ENCODE measurements at places on chromosomes 13 and 19. TPM values are rescaled to one million over a fixed set of nuclear protein-coding genes. Genes with fewer than 3 reads are reported as not detected.

QPCTL gene
- 8.0 TPM for total RNA-seq

GRCh38 chr13:77113496-77113895, 86.5 kb upstream of the FBXL3 start:
- no peak for DNase-seq

GRCh38 chr19:10782795-10783194, 53.2 kb downstream of the TMED1 start:
- DNase-seq: no peak

SLITRK5 gene
- total RNA-seq: 0.44 TPM

- DNase-seq: no peak
Measured at GRCh38 chr13:114068656-114069318, 63.6 kb downstream of the RASA3 start.

GRCh38 chr13:46182491-46182877, 507 bp upstream of the LCP1 start:
- DNase-seq: no peak

CFD gene
- 358 TPM for total RNA-seq

- no peak for DNase-seq
Measured at GRCh38 chr13:65857942-65858565, 1372.1 kb downstream of the PCDH9 start.

GPR18 gene
- not detected for total RNA-seq

DIRAS1 gene
- 0.46 TPM for total RNA-seq

GRCh38 chr13:51800486-51800885, 3.5 kb downstream of the DHRS12 start:
- no peak for DNase-seq

GRCh38 chr13:28493740-28494503, 1.0 kb downstream of the FLT1 start:
- DNase-seq: no peak

NOVA2 gene
- 0.64 TPM for total RNA-seq

GRCh38 chr19:46537136-46538097, 41.8 kb upstream of the PNMA8B start:
- DNase-seq: peak; percentile 92

LGALS4 gene
- 2.7 TPM for total RNA-seq

KLF2 gene
- 15.1 TPM for total RNA-seq

DNA sequence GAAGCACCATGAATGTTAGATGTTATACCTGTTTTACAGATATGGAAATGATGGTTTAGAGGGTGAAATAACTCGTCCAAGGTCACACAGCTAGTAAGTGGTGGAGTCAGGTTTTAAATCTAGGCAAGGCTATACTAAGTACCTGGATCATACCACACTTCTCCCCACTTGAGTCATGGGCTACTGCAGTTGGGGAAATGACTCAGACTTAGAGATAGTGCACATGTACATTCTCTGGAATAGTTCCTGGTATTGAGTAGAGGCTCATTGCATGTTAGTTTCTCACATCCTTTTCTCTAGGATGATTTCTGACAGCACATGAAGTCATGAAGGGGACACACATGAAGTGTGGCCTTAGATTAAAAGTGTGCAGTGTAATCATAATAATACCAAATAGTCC, 76.2 kb upstream of the TNFSF11 start:
- DNase-seq: no peak

MYBPC2 gene
- 1.3 TPM for total RNA-seq

DNA sequence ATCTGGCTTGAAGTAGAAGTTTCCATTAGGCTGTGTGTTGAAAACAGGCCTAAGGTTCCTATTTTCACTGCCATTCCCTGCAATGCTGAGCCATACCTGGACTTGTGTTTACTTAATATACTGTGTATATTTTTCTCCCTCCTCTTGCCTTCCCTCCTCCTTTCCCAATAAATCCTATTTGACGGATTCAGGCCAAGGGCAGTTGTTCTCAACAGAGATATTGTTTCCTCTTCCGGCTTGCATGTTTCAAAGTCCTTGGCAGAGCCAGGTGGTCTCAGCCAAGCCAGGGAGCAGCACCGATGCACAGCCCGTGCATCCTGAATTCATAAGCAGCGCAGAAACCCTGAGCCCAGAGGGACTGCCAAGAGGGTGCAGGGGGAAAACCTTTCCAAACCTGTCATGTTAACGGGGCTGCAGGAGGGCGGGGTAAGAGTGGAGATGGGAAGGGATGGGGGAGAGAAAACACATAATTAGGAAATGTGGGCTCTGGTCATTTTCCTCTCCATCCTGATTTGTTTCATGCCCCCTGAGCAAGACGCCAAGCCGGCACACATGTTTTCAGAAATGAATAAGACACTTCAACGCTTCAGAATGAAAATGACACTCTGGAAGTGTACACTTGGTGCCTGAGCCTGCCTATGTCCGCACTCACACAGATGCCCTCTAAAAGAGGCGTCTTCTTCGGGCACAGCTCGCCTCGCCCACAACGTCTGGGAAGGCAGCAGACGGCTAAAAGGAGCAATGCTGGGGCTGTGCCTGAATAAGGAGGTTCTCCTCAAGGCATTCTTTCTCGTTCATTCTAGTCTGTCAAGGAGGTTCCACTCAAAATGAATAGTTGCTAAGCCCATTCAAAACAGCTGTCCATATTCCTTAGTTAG, 149.3 kb upstream of the UBL3 start:
- DNase-seq: no peak

FGF9 gene
- total RNA-seq: 0.25 TPM

NCAN gene
- not detected for total RNA-seq

ZNF560 gene
- total RNA-seq: not detected

GRCh38 chr13:28499609-28500008, 4.7 kb upstream of the FLT1 start:
- no peak for DNase-seq

KHSRP gene
- 121 TPM for total RNA-seq

GRCh38 chr13:40116008-40116407, 460.5 kb downstream of the COG6 start:
- peak; percentile 65 for DNase-seq

GRCh38 chr19:49338691-49339300, 3.6 kb downstream of the CD37 start:
- DNase-seq: peak; percentile 84

DNA sequence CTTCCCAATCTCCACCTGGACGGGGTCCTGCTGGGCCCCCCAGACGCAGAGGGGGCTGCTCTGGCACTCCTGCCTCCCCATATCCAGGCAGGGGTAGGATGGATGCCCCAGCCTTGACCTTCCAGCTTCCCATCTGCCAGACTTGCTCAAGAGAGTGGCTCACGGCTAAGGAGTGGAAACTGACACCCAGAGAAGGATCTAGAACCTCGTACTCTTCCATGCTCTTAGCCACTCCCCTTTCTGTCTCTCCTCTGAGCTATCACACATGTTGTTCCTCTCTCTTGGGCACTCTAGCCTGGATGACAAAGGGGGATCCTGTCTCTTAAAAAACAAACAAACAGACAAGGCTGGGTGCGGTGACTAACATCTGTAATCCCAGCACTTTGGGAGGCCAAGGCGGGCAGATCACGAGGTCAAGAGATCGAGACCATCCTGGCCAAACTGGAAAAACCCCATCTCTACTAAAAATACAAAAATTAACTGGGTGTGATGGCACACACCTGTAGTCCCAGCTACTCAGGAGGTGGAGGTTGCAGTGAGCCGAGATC, 12.2 kb upstream of the FUT5 start:
- no peak for DNase-seq

SIGLEC9 gene
- 2.0 TPM for total RNA-seq

- DNase-seq: no peak
Measured at GRCh38 chr19:46218160-46218559, 11.4 kb upstream of the IGFL1 start.

DNA sequence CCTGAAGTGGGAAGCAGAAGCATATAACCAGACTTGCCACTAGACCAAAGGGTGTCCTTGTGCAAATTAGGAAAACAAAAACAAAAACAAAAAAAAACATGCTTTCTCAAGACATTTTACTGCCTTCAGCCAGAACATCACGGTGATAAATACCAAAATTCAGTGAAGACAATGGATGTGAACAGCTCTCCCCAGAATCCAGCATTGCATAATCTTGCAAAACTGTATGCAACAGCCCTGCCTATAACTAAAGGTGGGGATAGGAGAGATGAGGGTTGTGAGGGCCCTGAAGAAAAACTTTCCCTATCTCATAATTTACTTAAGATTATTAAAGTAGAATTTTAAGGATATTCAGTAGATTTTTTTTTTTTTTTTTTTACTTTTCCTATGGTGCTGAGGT, 24.9 kb upstream of the NDFIP2 start:
- DNase-seq: no peak

DNA sequence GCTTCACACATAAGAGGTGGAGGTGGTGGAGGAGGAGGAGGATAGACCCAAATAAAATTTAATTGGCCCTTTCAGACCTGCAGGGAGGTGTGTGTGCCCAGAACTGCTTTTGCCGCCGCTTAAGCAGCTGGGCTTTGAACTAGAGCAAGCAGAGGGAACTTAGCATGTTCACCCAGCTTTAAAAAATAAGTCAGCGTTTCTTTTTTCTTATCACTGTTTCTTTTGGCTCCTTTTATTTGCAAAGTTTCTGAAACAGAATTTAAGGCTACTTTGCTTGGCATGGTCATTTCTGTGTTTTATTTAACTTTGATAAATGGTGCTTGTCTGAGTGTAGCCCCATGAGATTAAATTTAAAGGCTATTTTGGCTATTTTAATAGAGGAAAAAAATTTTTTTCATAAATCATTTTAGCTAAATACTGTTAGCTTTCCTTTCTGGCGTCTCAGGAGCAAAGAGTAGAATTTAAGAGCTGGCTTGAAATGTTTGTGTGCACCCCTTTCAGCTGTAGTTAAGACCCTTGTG, 43.3 kb upstream of the RNF113B start:
- DNase-seq: no peak

DNA sequence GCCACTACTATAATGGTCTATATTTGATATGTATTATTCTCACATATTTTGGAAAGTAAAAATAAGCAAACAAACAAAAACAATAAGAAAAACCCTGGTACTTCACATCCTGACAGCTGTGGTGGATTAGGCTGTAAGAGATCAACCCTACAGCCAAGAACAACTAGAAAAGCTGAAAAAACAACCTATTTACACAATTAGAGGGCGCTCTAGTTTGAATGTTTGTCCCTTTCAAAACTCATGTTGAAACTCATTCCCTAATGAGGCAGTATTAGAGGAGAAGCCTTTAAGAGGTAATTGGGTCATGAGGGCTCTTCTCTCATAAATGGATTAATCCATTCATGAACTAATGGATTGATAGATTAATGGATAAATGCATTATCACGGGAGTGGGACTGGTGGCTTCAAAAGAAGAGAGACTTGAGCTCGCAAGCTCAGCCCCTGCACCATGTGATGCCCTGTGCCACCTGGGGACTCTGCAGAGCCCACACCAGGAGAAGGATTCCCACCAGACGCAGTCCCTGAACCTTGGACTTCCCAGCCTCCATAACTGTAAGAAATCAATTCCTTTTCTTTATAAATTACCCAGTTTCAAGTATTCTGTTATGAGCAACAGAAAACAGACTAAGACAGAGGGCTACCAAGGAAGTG, 733.9 kb upstream of the ARGLU1 start:
- DNase-seq: no peak

GRCh38 chr19:5775668-5776309, 8.8 kb downstream of the PRR22 start:
- DNase-seq: no peak

- no peak for DNase-seq
Measured at GRCh38 chr19:50542943-50543342, 25.3 kb downstream of the LRRC4B start.

TEX29 gene
- not detected for total RNA-seq

DNA sequence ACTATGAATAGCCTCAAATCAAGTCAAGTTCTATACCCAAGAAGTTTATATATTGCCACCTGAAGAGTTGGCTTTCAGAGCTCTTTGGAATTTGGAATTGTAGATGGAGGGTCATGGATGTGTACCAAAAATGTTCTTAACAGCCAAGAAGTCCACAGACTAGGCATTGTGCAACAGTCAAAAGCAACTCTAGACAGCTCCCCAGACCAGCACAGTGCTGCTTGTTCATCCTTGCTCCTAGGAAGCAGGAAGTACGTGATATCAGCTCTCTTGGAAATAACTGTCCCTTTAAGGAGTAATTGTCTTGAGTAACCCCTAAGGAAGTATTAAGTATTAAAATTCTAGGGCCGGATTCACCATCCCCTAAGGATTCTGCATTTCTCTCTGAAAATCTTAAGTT, 30.7 kb upstream of the IL17D start:
- no peak for DNase-seq

STAP2 gene
- total RNA-seq: 78.5 TPM

Measured in lower leg skin (tissue), 4 donors.